Left ventricle myocardium inferior (tissue), 1 donor: ENCODE measurements at places on chromosomes 16 and 17.

- DNase-seq = no peak
Observed at GRCh38 chr16:77594799-77595596, 127.3 kb upstream of the NUDT7 start.

- DNase-seq = no peak
Observed at GRCh38 chr17:71071837-71072236, 902.5 kb downstream of the KCNJ2 start.

DNA sequence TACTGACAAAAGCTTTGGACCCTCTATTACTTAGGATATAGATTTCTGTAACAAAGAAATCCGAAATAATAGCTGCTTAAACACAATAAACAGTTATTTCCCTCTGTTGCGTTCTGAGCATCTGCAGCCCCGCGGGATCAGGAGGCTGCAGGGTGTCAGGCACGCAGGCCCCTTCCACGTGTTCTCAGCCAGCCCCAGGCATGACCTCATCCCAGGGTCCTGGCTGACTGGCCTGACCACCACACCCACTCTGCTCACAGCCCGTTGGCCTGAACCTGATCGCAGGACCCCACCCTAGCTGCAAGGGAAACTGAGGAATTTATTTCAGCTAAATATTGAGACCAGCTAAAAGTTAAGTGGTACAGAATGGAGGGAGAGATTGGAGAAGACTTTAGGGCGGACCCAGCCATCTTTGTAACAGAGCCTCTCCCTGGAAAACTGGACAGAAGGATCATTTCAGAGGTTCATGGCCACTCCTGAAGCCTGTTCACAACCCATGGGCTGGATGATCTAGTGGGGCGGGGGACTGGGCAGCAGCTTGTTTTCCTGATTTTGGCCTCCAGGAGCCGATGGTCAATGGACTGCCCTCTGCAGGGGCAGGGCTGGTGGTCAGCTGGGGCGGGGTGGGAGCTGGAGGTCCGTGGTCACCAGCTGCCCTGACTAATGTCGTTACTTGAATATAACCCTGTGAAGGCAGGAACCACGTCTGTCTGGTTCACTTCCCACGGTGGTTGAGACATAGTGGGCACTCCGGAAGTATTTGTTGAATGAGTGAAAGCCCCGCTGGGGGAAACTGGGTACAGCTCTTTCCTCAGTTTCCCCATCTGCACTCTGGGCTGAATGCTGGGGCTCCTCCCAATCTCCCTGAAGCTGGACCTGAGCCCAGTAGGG is 10.9 kb downstream of the CETP start:
- no peak for DNase-seq

- no peak for DNase-seq
Observed at GRCh38 chr17:72189768-72190593, 69.2 kb downstream of the SOX9 start.

- DNase-seq = peak; percentile 20
Observed at GRCh38 chr17:57256708-57257112, 387 bp downstream of the MSI2 start.

- no peak for DNase-seq
Observed at GRCh38 chr16:51884773-51885172, 662.2 kb downstream of the TOX3 start.

DNA sequence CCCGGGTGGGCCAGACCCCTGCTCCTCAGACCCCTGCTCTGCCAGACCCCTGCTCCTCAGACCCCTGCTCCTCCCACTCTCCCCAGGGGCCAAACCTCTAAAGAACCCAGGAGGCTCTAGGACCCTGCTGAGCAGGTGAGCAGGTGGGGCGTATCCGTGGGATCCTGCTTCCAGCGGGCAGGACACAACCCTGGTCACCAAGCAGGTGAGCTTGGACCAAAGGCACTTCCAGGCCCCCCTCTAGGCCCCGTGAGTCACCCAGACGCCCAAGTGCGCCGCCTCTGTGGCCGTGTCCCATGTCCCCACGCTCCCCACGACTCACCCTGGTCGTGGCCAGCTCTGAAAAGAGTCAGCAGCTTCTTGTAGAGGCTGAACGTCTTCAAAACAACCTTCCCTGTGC is 5.0 kb downstream of the CYBC1 start:
- DNase-seq = no peak

DNA sequence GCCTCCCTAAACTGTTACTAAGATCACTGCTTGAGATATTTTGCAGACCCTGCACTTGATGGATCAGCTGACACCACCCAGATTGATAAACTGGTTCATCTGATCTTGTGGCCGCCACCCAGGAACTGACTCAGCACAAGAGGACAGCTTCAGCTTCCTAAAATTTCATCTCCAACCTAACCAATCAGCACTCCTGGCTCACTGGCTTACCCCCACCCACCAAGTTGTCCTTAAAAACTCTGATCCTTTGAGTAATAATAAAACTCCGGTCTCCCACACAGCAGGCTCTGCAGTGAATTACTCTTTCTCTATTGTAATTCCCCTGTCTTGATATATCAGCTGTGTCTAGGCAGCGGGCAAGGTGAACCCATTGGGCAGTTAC is 174.8 kb downstream of the UTP18 start:
- DNase-seq = no peak

DNA sequence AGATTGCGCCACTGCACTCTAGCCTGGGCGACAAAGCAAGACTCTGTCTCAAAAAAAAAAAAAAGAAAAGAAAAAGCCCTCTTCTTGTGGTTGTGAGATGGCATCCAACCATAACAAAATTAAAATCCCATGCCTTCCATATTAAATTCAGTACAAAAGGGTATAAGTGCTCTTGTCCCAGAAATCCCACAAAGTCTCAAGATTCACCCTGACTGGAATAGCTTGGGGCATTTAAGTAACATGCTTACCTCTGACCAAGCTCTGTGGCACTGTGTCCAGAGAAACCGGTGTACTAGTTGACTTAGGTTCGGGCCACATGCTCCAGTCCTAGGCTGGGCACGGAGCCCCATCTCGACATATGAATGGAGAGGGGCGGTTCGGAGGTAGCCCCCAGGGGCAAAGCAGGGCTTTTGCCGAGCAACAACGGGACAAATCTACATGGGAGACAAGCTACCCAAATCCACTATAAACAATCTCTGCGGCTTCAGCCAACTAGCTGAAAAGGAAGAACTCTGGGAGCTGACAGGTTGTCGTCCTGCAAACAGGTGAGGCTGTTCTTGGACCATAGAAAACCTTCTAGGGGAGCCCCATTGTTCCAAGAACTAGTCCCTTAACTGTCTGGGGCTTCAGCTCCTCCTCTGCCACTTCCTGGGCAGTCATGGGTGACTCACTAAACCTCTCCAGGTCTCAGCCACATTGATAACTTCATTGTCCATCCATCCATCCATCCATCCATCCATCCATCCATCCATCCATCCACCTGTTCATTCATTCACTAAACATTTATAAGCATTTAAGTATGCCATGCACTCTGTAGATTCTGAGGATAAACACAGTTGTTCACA is 10.3 kb upstream of the IL4R start:
- no peak for DNase-seq
